ENCODE measurements at places on chromosomes 5 and 9.

- DNase-seq, result no peak
These were observed 35.8 kb downstream of the HINT1 start for GRCh38 chr5:131129306-131129705.

GRCh38 chr5:139178935-139179334, 19.2 kb downstream of the SIL1 start:
- no peak for DNase-seq

GRCh38 chr9:120390637-120391190, 189.3 kb downstream of the CDK5RAP2 start:
- DNase-seq, result no peak

DNA sequence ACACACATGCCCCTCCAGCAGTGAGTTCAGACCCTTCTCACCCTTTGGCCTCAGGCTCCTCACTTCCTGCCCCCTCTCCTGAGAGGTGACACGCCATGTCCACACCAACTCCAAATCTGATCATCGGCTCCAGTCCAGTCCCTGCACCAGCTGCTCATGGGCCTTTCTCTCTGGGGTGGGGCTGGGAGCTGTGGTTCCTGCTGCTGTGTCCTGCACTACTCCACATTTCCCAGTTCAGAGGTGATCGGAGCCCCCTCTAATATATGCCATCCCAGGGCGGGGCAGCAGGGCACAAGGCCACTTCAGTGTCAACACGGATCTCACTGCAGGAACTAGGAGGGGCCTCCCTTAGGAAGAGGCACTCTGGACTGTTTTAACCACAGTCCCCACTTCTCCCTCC, 91.5 kb downstream of the ADAMTS2 start:
- DNase-seq, result no peak

DNA sequence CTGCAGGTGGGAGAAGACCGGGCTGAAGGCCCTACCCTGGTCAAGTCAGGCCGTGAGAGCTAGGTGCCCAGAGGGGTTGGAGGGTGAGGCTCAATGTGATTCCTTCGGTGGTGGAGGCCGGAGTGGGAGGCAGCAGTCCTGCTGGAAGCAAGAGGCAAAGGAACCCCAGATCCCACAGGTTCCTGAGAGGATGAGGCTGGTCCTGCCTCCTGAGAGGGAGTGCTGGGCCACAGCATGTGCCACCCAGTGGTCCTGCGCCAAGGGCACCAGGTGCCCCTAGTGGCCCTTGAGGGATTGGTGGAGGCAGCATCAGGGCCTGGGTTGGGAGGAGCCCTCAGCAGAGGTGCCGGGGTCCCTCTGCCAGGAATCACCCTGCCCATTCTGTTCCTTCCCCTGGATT, 59.1 kb downstream of the BARX1 start:
- no peak for DNase-seq
